ENCODE measurements at places on chromosomes 6 and 20. TPM values are rescaled to one million over a fixed set of nuclear protein-coding genes. Genes with fewer than 3 reads are reported as not detected.

The POPDC3 gene
- 50.1 TPM for total RNA-seq

DNA sequence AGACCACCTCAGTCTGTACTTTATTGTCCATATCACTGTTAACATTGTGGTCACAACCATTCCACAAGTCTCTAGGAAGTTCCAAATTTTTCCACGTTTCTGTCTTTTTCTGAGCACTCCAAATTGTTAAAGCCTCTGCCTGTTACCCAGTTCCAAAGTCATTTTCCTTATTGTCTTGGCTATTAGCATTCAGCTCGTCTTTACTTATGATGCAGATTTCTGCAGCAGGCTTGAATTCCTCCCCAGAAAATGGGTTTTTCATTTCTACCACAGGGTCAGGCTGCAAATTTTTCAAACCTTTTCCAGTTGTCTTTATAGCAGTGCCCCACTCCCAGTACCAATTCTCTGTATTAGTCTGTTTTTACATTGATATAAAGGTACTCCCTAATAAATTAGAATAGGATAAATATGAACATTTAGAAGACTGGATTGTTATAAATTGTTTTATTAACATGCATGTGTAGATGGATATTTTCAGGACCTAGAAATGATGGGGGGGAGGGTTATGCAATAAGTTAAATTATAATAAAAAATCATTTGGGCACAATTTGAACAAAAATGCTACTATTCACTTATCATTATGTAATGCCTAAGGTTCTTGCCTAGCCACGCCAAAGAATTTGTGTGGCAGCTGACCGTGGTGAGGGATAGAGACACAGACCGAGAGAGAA, 595.3 kb upstream of the ADGRB3 start:
- DNase-seq: no peak

GRCh38 chr6:13352165-13352564, 23.8 kb upstream of the TBC1D7 start:
- DNase-seq: no peak

The LY6G6C gene
- not detected for total RNA-seq

DNA sequence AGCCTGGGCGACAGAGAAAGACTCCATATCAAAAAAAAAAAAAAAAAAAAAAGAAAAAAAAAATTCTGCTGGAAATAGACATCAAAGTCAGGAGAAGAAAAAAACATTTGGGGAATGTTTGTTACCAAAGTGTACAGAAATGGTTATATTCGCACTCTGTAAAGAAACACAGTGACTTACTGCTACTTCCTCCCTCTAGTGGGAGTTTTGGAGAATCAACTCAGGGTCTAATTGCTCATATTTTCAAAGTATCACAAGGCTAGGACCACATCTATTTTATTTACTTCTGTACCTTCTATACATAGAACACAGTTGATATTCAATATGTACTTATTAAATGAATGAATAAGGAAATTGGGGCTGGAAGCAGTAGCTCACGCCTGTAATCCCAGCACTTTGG, 24.4 kb downstream of the ARG1 start:
- no peak for DNase-seq

The MUC22 gene
- total RNA-seq: 0.19 TPM

DNA sequence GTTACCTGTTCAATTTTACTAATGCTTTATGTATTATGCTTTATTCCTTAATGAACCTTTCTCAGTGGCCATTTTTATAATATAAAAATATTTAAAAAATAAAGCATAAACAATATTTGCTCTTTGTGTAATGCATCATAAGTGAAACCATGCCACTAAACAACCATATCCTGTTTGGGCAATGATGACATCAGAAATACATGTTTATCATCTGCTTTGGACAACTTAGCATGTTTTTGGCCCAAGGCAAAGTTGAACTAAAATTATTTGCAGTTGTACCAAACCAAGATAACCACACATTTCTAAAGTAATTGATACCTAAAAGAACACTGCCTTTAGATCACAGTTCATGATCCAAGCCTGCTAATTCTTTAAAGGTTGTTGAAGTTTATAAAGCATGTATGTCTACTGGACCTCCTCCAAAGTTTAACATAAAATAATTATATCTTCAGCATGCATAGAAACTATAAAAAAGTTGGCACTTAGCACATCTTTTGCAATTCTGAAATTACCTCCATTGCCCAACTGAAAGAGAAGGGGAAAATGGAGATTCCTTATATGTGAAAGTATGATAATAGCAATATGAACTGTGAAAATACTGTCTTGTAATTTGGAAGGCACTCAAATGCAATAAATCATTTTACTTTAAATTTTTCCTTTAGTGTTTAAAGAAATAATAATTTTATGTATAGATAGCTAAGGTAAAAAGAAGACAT, 325.6 kb upstream of the RUNX2 start:
- no peak for DNase-seq

DNA sequence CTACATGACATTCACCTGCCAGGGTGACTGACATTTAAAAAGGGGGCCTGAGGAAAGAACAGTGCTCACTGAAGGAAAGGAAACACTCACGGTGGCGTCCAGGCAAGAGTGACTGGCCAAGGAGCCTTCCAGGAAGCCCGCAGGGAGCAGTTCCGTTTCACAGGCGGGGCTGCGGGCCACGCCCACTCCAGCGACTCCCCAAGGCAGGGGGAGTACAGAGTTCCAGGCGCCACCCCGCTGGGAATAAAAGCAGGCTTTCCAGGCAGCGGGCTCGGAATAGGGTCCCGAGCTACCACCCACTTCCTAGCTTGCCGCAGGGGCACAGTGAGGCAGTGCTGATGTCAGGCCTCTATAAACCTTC, 34.2 kb downstream of the PKIG start:
- DNase-seq: peak; percentile 80

- DNase-seq: no peak
Observed at GRCh38 chr20:50873585-50873984, 57.7 kb downstream of the ADNP start.

The OR2B6 gene
- not detected for total RNA-seq
